ENCODE measurements at places on chromosomes 2 and 18.

GRCh38 chr2:160336635-160337034, 136.6 kb upstream of the ITGB6 start:
- no peak for DNase-seq

GRCh38 chr18:78804206-78805030, 175.2 kb upstream of the SALL3 start:
- no peak for DNase-seq

DNA sequence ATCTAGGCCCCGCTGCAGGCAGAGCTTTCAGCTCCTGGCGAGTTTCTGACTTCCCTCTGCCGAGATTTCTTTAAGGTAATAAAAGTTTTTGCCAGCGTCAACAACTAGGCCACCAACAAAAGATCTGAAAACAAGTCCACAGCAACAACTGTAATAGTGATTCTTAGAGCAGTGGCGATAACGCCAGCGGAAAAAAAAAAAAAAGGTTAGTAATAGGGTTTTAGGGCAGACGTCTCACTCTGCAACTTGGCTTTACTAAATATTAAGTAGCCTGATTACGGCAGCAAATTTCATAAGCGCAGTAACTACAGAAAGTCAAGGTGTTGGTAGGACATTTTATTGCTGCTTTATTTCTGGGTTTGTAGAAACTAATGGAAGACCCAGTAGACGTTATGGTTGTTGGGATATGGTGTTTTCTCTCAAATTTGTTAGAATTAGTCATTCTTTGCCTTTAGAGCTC, 481 bp downstream of the SLC30A6 start:
- no peak for DNase-seq

GRCh38 chr2:68448671-68449653, 18.1 kb downstream of the FBXO48 start:
- DNase-seq = no peak

DNA sequence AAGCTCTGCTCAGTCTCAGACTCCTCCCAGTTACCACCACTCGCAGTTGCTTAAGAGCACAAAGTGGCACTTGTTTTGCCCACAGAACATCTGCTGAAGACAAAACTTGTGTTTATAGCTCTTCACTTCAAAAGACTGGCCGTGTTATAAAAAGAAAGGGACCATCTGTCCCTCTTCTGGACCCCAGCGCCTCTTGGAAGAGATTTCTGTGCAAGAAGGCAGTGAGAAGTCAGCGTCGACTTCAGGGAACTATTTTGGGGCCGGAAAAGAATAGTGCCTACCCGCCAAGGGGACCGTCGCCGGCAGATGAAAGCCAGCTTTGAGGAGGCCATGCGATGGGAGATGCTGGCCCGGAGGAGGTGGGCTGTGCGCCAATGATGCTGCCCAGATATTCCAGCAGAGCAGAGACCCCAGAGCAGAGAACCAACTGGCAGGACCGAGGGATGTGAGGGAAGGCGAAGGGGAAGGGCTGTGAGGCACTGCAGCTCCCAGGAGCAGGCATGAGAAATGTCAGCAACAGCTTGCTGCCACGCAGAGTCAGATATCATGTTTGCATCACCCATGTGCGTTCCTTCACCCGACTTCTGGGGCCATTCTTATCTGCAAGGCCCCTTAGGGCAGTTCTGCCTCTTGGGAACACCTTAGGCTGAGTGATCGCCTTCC, 270.9 kb downstream of the ATAD2B start:
- no peak for DNase-seq

- no peak for DNase-seq
Measured at GRCh38 chr2:196275646-196276352, 104.4 kb upstream of the STK17B start.

GRCh38 chr2:180990794-180991193, 10.4 kb downstream of the UBE2E3 start:
- no peak for DNase-seq

DNA sequence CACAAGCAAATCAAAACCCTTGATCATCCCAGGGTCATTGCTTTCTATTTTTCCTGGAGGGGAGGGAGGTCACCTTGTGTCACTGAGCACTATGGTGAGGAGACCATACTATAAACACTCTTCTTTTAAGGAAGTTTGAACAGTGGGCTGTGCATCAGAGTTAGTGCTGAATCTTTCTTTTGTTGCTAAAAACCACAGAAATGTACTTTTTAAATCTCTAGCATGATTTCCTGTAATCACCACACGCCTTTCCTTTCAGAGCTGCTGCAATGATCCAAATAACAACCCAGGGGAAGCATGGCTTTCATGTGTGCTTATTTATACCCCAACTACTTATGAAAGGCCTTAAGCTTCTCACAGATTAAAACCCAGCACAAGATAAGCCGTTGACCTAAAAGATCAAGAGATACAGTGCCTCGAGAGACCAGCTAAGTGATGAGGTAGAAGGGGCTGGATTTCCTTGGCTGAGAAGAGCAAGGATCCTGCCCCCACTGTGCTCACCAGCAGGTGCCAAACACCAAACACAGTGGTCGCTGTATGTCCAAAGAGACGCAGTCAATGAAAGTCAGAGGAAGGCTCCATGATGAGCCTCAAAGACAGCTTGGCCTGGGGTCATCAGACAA, 34.7 kb downstream of the TRABD2A start:
- DNase-seq = no peak

DNA sequence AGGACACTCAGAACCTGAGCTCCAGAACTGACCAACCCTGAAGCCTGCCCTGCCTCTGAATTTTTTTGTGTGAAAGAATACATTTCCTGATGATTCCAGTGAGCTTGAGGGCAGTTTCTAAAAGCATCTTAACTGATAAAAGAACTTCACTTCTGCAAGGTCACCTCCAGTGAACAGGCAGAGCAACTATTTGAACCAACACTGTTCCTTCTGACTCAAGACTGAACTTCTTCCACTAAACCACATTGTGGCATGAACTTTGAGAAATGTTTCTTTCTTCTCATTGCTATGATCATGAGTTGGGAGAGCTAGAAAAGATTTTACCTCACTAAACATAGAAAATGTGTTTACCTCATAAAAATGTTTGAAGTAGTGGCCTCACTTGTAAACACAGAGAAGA, 83.8 kb upstream of the SERTAD2 start:
- no peak for DNase-seq

GRCh38 chr2:119414894-119415293, 16.8 kb upstream of the TMEM37 start:
- DNase-seq = no peak

- DNase-seq = no peak
Measured at GRCh38 chr2:42128721-42129486, 40.2 kb upstream of the EML4 start.

GRCh38 chr2:105653302-105653701, 91.4 kb upstream of the NCK2 start:
- DNase-seq = no peak

DNA sequence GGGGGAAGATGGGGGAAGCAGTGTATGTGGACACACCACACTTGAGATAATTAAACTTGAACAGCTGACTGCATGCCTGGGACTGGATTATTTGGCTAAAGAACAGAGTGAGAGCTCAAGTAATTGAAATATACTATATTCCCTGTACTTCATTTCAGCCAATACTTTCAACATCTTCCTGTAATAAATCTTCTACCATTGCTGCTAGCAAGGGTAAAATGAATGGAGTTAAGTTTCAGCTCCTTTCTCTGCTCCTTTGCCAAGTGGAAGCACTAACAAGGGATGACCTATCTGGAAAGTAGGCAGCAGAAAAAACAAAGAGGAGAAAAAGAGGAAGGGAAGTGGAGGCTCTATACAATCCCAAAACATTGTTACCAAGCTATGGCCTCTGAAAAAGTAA, 50.9 kb downstream of the MMADHC start:
- no peak for DNase-seq

GRCh38 chr18:26702086-26702485, 153.7 kb upstream of the KCTD1 start:
- DNase-seq = no peak

DNA sequence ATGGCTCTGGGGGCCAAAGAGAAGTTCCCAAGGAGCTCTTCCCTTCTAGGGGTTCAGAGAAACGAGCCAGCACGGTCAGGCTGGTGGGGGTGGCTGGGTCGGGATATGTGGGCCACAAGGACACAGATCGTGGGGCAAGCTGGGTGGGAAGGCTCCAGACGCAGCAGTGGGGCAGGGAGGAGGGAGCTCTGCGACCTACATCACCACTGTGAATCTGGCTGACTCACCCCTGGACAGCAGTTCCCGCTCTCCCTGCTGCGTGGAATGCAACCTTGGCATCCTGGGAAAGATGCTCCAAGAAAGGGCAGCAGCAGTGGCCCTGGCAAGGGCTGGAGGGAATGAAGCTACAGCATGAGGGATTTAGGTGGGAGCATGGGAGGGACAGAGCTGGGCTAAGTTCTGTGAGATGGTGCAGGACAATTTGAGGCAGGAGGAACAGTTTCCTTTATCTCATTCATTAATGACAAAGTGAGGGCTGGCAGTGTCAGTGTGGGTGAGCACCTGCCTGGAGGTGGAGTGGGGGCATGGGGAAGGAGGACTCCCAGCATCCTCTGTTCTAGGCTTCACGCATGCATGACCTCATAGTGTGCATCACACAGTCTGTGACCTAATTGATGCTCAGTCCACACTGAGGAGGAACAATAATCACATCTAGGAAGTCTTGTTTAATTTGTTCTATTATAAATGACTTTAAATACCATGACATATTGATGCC, 25.0 kb downstream of the CELF4 start:
- no peak for DNase-seq

DNA sequence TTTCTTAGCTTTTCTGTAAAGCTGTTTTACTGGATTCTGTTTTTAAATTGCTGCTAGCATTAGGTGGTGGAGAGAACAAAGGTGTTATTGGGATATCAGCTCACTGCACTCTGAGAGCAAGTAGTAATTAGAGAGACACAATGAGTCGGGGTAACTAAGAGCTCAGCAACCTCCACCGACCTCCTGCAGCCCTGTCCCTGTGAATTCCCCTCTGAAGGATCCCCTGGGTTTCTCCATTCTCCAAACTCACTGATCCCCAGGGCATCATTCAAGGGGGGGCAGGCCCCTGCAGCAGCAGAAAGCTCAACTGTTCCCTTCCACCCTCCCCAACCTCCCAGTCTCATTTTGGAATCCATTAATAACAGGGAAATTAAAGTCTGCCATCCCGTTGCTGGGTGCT, 73.0 kb downstream of the MTCL1 start:
- DNase-seq = no peak

- no peak for DNase-seq
Measured at GRCh38 chr2:3527886-3528785, 8.8 kb upstream of the ADI1 start.

- no peak for DNase-seq
Measured at GRCh38 chr2:188848887-188849435, 125.2 kb upstream of the COL3A1 start.

GRCh38 chr2:11018651-11019185, 107.0 kb downstream of the KCNF1 start:
- peak; percentile 6 for DNase-seq

DNA sequence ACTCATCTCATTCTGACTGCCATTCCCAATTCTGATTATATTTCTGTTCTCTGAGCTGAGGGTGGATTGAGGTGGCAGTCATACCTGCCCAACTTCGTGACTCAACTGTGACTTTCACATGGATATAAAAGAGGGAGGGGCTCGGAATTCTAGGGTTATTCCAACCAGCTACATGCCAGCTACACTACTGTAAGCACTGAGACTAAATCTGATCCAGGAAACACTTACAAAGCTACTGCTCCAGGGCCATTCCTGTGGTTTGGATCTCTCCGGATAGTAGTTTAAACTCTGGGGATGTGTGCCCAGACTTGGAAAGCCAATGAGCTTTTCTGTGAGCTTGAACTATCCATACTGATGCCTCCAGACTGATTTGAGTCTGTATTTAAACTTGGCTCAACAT, 7.9 kb downstream of the MAP2 start:
- no peak for DNase-seq

DNA sequence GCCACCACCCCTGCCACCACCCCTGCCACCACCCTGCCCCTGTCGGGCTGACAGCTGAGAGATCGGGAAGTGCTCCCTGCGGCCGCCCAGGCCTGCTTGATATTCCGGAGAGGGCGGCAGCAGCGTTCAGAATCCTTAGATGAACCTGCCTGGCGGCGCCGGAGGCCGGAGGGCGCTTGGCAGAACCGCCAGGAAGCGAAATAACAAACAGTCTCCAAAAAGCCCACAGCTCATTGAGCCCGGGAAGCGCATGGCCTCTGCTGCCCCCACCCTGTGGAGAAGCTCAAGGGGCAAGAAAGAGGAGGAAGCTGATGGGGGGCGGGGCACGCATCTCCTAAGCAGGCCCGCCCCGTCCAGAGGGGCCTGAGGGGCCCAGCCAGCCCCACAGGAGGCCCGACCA, 92.2 kb upstream of the MBOAT2 start:
- DNase-seq = peak; percentile 42

DNA sequence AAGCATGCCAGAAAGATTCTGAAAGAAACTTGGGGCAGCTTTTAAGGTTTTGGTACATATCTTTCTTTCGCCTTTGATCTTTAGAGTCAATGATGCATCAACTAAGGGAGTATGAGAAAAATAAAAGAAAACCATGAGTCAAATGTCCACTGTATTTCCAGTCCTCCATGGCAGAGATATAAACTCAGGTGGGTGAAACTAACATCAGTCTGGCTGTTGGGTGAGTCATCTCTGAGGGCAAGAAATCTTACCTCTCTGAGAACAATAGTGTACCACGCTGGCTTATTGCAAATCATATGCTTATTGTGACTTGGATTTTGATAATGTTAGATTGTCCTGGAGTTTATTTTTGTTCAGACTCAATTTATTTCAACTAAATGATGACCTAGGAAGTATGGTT, 521.0 kb downstream of the PLCL1 start:
- no peak for DNase-seq

- DNase-seq = no peak
Measured at GRCh38 chr2:46306330-46306751, 9.1 kb downstream of the EPAS1 start.

GRCh38 chr2:217000406-217000805, 140.5 kb upstream of the TNP1 start:
- no peak for DNase-seq

GRCh38 chr2:43127208-43127940, 99.0 kb downstream of the ZFP36L2 start:
- peak; percentile 53 for DNase-seq

- DNase-seq = no peak
Measured at GRCh38 chr2:160584972-160585494, 91.4 kb upstream of the RBMS1 start.

GRCh38 chr2:132721938-132722337, 51.9 kb upstream of the LYPD1 start:
- DNase-seq = no peak

GRCh38 chr2:153072813-153073212, 354.4 kb downstream of the ARL6IP6 start:
- no peak for DNase-seq

Data from mucosa of gallbladder (tissue), 1 donor.